ENCODE measurements at places on chromosomes 4 and X.
A peak's percentile ranks its signal among the peaks of the same experiment; 100 is the strongest.

DNA sequence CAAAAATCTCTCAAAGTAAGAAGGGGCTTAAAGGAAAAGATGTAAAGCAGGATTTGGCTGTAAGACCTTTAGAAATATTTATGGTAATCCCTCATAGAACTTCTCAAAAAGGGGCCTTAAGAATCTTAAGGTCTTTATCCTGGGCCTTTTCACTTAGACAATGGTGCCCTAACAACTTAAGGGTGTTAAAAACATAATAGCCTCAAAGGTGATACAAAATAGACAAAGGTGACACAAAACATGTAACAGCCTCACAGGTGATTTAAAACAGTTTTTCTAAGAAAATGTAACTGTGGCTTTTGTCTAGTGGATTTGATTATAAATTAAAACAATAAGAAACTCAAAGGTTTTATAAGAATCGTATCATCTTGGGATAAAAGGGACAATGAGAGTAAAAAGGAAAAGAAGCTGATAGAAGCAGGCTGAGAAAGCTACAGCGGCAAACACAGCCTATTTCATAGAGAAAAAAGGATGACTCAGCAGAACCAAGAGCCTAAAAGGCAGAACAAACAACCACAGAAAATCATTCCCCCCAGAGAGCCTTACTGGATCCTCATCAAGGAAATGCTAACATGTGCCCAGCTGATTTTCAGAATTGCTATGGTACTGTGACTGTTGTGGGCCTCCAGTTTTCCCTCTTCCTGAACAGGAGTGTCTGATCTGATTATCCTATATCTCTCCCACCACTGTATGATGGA lies 164.3 kb downstream of the STPG2 start:
- no peak for ATAC-seq

DNA sequence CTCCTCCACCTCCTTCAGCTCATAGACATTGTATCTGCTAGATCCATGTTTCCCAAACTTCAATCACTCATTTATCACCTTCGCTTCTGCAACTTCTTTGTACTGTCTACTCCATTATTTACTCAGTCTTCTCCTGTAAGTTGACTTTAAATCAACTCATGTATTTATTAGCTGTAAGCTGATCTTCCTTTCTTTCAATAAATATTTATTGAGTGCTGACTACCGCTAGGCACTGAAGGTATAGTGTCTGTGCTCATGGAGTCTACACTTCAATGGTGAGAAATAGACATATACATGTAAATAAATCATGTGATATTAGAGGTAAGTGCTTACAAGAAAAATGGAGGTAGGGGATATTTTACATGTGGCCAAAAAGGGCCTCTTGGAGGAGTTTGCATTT lies 74.6 kb downstream of the RASL11B start:
- no peak for ATAC-seq

GRCh38 chr4:143531380-143531779 lies 17.9 kb downstream of the SMARCA5 start:
- ATAC-seq = no peak

DNA sequence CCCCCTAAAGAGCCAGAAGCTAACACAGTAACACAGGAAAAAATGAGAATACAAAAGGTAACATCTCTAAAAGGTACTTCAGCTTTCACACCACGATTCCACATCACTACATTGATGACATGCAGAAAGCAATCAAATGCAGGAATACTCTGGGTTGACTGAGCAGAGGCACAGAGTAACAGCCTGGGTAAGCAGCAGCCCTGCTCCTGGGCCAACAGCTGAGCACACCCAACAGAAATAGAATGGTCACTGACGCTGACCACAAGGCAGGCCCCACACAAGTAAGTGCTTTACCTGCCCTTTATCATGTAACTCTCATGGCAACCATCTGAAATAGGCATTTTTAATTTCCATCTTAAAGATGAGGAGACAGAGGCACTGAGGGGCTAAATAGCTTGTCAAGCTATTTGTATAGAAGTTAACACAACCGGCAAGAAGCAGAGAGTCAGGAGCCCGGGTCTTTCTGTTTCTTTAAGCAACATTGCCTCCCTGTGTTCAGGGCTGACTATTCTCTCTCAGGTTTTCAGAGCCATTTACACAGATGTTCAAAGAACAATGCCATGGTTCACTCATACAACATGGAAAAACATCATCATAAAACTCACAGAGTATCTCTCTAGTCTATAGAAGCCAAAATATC lies 168.9 kb downstream of the ZNF674 start:
- peak; percentile 77 for ATAC-seq

- no peak for ATAC-seq
Measured at GRCh38 chr4:55177461-55177860, 52.1 kb upstream of the KDR start.

DNA sequence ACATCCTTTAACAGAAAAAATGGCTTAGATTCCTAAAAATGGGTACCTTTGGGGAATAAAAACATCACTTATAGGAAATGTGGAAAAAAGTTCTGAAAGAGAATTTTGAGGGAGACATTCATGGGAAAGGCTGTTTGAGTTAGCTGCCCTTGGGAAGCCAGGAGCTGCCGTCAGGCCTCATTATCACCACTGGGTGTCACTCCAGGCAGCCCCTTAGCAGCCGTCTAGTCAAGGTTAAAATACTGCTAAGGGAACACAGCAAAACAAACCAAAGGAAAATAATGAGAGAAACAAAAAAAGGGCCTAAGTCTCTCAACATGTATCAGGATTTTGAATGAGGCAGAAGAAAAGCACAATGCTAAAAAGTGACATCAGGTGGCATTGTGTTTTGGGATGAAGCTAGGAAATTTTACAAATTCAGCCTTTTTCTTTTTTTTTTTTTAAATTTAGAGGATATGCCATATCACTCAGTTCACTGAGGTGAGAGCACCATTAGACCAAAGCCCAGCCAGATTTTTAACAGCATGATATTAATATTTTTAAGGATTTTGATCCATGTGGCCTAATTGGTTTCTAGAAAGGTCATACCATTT lies 235.3 kb downstream of the GPAT3 start:
- no peak for ATAC-seq

GRCh38 chr4:15562114-15562513 lies 92.4 kb downstream of the CC2D2A start:
- no peak for ATAC-seq

GRCh38 chrX:139596068-139596467 lies 65.5 kb downstream of the F9 start:
- no peak for ATAC-seq

DNA sequence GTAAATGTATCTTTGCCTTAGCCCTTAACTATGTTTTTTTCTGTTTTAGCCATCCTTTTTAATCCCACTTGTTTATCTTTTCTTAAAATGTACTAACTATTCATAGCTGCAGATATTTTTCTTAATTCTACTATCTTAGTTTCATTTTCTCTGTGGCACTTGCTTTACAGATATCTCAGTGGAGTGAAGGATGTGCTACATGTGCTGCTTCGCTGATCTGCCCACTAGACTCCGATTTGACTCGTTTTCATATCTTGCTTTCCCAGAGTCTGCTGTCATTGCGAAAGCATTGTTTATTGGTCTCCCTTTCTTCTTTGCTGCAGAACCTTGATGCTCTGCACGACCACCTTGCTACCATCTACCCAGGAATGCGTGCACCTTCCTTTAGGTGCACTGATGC lies 30.6 kb downstream of the GUCY1B1 start:
- ATAC-seq = no peak

DNA sequence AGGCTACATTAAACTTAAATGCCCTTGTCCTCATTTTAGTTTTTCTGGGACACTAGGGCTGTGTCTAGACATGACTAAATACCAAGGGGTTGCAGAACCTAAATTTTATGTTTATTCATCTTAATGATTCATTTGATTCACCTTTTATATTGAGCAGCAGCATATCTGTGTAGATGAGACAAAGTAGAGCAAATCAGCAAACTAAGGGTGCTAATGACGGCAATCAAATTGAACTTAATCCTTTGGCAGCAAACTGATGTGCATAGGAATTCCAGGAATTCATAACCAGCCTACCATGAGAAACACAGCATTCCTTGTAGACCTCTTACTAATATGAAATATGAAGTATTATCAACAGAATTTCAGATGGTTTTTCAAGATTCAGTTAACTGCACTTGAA lies 25.1 kb downstream of the EPHA5 start:
- no peak for ATAC-seq

DNA sequence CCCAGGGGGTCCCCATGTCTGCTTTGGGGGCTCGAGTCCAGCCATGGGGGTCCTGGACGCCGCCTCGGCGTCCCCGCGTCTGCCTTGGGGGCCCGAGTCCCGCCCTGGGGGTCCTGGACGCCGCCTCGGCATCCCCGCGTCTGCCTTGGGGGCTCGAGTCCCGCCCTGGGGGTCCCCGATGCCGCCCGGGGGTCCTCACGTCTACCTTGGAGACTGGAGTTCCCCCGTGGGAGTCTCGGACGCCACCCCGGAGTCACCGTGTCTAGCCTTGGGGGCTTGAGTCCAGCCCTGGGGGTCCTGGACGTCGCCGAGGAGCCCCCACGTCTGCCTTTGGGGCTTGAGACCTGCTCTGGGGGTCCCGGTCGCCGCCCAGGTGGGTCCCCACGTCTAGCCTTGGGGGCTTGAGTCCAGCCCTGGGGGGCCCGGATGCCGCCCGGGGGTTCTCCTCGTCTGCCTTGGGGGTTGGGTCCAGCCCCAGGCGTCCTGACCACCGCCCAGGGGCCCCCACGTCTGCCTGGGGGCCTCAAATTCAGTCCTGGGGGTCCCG lies 1.1 kb upstream of the GTPBP6 start:
- no peak for ATAC-seq

DNA sequence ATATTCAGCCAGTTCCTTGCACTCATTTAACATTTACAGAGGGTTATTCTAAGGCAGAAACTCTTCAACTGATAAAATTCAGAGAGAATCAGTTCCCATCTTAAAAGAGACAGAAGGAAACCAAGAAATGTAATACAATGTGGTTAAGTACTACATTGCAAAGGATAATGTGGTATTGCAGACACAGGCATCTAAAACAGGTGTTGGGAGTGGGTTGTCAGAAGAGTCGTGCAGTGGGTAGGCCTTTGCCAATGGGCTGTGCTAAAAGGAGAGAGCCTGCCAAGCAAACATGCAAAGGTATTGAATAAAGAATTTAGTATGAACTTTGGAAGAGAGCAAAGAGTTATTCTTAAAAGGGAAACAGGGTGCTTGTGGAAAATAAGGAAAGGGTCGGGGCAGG lies 1044.4 kb upstream of the DIAPH2 start:
- ATAC-seq = no peak

GRCh38 chrX:46953137-46953527 lies 40.9 kb downstream of the JADE3 start:
- ATAC-seq = no peak

- no peak for ATAC-seq
Measured at GRCh38 chr4:21815651-21816377, 132.8 kb downstream of the KCNIP4 start.

DNA sequence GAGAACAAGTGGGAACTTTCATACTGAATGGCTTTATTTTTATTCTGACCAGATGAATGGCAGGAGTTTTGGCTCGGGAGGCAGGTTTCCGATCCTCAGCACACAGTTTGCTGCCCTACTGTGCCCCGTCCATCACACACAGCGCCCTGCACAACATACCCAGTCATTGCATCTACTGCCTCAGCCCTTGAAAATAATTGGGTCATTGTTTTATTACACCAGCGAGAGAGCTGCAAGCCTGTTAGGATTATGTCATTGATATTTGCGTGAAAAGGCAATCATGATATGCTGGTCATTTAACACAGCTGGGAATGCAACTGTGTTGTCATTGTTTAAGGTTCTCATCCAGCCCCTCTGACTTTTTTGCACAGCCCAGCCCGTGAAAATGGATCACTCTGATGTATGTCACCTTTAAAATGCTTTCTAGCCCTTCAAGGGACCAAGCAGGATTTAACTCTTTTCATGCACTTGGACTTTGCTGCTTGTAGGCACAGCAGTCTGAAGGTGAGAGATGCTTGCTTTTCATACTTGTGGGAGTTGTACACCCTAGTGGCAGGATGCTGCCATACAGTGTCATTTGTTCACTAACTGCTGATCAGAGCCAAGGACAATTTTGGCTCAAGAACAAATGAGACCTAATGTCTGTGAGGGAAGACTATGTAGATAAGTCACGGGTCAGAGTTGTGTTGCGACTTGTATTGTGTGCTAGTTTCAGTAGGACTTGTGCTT lies 62.3 kb downstream of the RTL9 start:
- peak; percentile 41 for ATAC-seq

- no peak for ATAC-seq
Measured at GRCh38 chr4:152635851-152636250, 43.9 kb downstream of the TMEM154 start.

Measured in esophagus mucosa (tissue), 1 donor.